ENCODE measurements at places on chromosomes 4 and X.

DNA sequence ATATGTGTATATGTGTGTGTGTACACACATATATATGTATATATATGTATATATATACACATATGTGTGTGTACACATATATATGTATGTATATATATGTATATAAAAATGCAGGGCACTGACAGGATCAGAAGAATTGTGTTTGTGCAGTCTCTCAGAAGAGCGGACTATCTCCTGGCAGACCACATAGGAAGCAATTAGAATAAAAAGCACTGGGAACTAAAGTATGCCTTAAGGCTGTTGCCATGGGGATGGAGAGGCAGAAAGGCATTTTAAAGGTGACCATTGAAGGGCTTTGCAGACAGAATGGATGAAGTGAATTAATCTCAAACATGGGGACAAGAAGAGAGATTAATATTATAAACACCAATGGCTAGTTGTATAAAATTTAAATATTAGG is 33.7 kb upstream of the USP51 start:
- no peak for DNase-seq

DNA sequence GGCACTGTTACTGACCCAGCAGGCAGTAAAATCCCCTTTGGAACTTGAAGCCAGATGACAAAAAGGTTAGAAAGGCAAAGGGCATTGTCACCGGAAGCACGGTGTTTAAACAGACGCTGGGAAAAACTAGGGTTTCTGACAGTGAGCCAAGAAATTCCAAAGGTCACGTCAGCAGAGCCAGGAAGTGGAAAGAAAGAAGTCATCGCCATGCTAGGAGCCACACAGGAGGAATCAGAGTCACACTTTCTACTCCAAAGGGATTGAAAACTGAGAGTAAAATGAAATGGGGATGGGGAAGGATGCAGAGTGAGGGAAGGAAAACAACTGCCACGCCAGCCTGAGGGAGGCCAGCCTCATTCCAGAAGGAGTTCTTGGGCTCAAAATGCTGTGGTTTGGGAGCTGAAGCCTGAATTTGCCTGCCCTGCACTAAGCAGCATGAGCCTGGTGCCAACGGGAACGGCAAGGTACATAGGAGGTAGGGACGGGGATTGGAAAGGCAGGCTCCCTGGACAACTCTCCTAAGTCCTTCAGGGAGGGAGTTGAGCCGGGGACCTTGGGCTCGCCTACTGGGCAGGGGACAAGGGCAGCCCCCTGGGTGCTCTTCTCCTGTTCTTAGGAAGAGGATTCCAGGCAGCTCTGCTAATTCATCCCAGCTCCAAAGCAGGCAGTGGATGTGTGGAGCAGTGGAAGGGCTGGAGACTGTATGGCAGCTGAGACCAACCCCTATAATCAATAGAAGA is 66.8 kb downstream of the SOWAHB start:
- DNase-seq = no peak

DNA sequence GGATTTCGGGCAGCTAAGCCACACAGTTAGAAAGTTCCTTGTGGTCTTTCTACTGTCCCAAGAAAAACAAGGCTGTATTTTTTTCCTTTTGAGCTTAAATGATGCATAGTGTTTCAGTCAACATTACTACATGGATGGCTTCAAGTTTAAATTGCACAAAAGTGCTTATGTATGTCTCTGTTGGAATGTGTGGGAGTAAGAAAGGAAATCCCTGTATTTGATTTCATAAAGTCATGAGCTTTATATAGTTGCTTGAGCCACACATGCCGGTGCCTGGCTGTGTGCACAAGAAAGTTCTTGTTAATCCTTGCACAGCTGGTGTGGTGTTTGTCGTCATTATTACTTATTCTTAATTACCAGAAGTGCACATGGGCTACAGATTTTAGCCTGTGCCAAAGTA is 262.2 kb downstream of the ARHGAP10 start:
- DNase-seq = no peak

DNA sequence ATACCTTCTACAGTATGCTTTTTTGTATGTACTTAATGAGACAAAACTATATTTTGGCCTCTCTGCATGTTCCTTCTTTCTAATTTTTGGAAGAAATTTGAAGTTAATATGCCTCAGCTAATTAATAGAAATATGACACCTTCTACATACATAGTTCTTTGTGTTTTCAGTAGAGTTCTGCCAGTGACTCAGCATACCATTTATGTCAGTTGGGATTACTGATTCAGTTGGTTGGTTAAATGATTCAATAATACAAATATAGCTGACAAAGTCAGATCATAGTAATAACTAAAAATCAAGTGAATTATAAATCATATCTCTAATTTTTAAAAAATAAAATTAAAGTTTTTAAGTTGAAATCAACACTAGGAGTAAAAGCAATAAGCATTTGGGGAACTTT is 16.8 kb downstream of the BTC start:
- no peak for DNase-seq

DNA sequence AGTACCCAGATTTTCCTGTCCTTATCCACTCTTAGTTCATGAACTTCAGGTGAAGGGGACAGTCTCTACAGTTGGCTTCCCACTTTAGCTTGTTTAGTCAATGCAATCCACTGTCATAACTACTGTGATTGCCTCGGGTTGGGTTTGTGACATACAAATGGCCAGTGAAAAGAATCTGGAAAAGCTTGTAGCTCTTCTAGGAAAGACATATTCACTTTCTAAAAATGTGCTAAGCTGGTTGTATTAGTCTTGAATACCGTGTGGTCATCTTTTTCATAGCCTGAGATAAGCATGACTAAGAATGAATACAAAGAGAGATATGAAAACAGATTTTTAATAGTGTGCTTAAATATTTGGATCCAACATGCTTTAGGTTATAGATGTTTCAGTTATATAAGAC is 1443.5 kb upstream of the IGFBP7 start:
- DNase-seq = no peak

- DNase-seq = peak; percentile 57
These were observed 33.4 kb upstream of the RASGEF1B start for GRCh38 chr4:81505004-81505598.

- DNase-seq = no peak
These were observed 268.9 kb downstream of the ASMT start for GRCh38 chrX:1883772-1884171.

DNA sequence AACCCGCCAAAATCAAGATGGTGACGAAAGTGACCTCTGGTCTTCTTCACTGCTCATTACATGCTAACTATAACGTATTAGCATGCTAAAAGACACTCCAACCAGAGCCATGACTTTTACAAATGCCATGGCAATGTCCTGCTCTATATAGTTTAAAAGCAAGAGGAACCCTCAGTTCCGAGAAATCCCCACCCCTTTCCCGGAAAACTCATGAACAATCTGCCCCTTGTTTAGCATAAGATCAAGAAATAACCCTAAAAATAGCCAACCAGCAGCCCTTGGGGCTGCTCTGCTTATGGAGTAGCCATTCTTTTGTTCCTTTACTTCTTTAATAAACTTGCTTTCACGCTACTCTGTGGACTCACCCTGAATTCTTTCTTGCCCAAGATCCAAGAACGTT is 463.5 kb upstream of the FAM241A start:
- no peak for DNase-seq

DNA sequence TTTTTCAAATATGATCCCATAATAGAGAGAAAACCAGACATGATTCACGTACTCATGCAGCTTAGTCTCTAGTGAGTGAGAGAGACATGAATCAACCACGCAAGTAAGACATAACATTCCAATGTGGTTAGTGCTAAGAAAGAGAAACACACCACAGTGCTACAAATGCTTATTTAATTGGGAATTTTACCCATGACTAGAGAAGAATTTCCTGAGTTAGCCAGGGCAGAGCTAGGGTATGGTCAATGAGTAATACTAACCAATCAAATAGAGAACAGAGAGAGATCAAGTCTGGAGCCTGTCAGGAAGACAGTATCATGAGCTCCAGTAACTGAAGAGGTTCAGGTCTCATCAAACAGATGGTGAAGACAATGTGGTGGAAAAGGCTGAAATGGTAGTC is 495.2 kb downstream of the PDGFC start:
- no peak for DNase-seq

GRCh38 chr4:123055943-123056342 is 133.5 kb upstream of the NUDT6 start:
- no peak for DNase-seq

DNA sequence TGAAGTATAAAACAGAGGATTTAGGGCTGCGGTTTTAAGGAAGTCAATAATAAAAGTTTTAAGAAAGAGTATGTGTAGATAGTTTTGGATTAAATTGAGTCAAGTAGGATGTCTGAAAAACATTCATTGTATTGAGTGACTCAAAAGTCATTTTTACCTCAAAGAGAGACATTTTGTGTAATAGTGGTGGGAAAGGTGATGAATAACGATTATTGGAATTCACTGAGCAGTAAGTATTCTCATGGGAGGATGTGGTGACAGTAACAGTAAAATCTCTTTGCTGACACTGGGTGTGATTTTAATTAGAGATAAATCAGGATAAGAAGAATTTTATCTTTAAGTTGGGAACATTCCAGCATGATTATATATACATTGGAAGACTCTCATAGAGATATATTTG is 233.6 kb downstream of the PDHA2 start:
- DNase-seq = no peak

GRCh38 chr4:24434241-24434640 is 150.1 kb downstream of the DHX15 start:
- DNase-seq = no peak

GRCh38 chr4:6367371-6367851 is 97.8 kb downstream of the WFS1 start:
- no peak for DNase-seq

DNA sequence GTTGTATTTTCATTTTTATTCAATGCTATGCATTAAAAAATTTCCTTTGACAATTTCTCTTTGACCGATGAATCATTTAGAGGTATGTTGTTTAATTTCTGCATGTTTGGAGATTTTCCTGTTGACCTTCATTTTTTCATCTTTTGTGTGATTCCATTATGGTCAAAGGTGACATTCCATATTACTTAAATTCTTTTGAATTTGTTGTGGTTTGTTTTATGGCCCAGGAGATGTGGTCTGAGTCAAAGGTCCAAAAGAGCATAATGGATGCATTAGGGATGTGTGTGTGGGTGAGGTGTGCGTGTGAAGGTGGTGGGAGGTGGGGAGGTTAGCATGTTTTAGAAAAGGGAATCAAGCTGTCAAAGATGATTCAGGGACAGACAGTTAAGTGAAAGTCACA is 76.0 kb upstream of the GIMD1 start:
- DNase-seq = no peak

DNA sequence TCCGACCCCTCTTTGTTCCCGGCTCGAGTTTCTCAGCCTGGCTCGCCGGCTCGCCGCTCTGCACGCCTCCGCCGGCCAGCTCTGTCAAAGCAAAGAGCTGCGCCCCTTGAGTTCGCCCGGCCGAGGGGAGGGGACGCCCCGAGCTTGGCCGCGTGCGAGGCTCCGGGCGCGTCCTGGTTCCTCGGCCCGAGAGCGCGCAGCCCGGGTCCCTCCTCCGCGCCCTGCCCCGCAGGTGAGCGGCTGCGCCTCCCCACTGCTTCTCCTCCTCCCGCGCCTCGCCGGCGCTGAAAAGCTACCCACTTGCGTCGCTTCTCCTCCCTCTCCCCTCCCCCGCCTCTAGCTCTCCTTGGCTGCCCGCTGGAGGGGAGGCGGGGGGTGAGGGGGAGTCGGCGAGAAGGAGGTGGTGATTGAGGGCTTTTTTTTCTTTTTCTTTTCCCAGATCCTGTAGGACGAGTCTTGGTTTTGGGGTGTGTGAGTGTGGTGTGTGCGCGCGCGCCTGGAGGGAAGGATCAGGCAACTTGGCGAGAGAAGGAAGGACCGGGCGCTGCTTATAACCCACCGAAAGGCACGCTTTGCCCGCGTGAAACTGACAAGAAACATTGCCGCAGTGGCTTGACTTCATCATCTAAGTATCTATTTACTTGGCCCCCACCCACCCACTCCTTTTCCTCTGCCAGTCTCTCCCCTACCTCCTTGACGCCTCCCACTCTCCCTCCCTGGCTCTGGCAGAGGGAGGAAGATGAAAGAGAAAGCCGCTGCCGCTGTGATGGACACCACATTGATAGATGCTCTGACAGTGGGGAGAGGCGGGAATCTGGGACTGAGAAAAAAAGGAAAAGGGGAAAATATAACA is at the start of gene LEF1:
Gene LEF1, minus strand, starts transcription at position 262 of the 853 bp plus-strand sequence. CDS start 1,165 bp downstream, outside the sequence.
- peak; percentile 72 for DNase-seq

DNA sequence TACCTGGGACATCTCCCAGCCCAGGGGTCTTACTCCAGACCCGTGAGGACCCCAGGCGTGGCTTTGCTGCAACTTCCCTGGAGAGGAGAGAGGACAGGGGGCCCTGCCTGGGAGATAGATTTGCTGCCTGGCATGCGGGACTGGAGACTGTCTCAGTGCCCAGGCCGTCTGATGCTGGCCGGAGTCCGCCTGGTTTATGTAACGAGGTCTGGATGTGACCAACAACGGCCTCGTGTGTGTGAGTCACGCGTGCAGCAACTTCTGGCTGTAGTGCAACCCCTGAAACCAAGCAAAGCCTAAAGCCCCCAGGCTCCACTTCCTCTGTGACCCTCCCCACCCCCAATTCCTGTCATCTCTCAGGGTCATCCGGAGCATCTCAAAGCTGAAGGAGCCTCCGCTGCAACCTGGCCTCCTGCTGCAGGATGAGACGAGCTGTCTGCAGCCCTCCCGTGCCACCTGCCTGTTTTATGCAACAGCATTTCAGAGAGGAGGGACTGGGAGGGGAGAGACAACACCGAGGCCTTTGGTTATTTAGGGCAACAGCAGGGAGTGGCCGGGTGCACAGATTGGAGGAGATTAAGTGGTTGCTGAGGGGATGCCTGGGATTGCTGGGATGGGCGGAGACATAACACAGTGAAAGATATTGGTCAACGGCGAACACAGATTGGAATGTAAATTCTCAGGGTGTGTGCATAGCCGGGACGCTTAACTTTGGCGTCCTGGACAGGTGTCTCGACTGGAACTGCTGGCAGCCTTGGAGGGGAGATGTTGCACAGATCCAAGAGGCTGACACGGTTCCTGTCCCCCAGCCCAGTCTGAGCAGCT is 16.0 kb downstream of the XG start:
- no peak for DNase-seq

GRCh38 chr4:74294681-74295080 is 13.6 kb upstream of the EPGN start:
- DNase-seq = no peak

DNA sequence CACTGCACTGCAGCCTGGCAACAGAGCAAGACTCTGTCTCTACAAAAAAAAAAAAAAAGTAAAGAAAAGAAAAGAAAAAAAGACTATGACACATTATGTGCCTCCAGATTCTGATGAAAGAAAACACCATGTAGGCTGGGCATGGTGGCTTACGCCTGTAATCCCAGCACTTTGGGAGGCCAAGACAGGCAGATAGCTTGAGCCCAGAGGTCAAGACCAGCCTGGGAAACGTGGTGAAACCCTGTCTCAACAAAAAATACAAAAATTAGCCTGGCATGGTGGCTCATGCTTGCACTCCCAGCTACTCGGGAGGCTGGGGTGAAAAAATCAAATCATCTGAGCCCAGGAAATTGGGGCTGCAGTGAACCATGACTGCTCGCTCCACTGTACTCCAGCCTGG is 19.4 kb downstream of the THOC2 start:
- DNase-seq = no peak

Data from activated naive CD4-positive, alpha-beta T cell treated with anti-CD3 and anti-CD28 coated beads, Interleukin-2, amount 50 U/mL, for 72 hours (primary cell).